ENCODE measurements at places on chromosomes 7 and 10.

DNA sequence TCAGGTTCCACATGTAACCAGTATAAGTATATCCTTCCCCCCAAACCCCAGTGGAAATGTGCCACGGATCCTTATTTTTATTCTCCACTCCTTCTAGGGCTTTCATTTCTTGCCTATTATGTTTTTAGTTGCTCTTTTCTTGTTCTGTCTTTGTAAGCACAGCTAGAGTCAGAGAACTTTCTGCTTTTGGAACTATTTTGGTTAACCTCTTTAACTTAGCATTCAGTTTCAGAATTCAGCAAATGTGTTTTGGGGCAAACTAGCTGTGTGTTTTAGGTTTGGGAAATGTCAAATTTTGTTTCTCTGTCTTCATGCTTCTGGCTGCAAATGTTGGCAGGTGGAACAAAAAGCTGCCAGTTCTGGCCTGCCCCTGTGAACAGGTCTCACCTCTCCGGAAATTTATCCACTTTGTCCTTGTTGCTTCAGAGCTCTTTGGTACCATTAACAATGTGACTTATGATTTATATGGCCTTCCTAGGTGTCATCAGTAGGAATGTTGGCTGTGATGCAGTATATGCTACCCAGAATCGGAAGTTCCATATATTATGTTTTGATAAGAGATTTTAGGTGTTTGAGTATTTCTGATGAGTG lies 156.1 kb downstream of the ADK start:
- no peak for DNase-seq

DNA sequence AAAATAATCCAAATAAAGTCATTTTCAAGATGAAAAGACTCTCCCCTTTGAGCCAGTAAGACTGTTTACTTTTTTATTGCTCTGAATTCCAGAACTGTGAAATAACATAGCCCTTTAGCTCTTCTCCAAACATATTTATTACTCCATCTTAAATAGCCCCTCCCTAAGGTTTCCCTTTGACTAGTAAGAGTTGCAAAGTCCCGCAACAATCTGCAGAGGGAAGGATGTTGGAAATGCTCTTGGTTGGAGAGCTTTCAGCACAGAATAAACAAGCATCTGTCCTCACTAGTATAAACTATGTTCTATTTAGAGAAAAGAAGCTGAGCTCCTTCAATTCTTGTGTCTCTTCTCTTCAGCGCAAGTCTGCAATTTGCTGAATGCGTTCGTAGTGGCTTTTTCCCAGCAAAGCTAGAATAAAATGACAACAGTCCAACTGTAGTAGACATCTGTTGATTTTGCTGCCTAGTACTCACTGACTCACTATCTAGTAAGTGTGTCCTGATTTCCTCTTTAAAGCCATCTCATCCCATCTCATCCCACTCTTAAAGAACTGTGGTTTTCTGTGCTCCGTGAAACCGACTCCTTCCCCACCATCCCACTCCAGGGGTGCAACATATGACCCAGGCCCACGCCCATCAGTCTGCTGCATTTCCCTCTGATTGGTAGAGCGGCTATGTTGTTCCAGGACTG lies 104.0 kb downstream of the FAM107B start:
- no peak for DNase-seq

GRCh38 chr7:158957921-158958491 lies 101.6 kb downstream of the DYNC2I1 start:
- DNase-seq, result peak; percentile 29

- DNase-seq, result no peak
These were observed 530.2 kb upstream of the FZD8 start for GRCh38 chr10:36171953-36172940.

DNA sequence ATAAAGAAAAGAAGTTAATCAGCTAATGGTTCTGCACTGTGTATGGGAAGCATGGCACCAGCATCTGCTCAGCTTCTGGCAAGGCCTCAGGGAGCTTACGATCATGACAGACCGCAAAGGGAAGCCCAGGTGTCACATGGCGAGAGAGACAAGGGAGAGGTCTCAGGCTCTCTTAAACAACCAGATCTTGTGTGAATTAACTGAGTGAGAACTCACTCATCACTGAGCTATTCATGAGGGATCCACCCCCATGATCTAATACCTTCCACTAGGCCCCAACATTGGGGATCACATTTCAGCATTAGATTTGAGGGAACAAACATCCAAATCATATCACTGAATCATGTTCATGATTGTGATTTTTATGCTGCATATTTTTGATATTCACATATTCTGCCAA lies 5.8 kb downstream of the USP54 start:
- DNase-seq, result no peak

DNA sequence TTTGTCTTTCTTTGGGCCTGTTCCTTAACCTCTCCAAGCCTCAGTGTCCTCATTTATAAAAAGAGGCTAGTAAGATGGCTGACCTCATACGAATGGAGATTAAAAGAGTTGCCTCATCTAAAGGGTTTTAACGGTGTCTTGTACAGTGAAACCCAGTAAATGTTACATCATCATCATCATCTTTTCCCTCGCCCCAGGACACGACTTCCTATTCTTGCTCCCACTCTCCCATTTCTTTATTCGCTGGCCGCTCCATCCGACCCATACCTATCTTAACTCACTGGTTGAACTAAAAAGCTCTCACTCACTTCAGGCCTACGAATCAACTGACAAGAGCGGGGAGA lies 554 bp downstream of the FRA10AC1 start:
- DNase-seq, result peak; percentile 43

Data from NCI-H82 (cell line).